ENCODE measurements at places on chromosomes 13 and 19.

DNA sequence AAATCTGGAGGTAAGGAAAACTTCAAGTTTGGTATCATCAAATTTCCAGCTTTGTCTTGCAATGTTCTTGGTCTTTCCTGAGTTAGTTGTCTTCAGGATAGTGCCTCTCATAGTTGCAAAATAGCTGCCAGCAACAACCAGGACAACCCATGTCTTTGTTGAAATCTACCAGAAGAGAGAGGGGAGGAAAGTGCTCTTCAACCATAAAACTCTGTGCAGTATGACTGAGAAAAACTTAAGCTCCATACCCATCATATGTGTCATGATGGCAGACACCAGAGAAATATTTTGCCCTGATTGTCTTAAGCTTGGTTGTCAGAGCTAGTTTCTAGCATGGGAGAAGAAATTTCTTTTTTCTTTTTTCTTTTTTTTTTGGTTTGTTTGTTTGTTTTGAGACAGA lies 103.3 kb downstream of the SPRY2 start:
- DNase-seq: no peak

- DNase-seq: peak; percentile 43
Measured at GRCh38 chr13:36453516-36453915, 21.2 kb downstream of the CCNA1 start.

DNA sequence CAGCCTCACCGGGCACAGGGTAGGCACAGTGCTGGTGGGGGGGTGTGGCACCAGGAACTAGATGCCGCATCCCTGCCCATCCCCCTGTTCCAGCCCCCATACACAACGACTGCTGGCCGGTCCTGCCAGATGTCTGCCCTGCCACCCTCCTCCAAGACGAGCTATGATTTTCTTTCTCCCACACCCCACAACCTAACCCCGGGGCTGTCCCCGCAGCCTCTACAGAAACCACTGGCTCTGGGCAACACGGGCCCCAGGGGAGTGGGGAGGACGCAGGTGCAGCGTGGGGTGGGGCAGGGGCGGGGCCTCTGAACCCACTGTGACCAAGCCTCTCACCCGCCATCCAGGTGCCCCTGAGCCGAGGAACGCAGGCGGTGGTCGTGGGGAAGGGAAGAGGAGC lies 15.5 kb downstream of the PGLS start:
- no peak for DNase-seq

GRCh38 chr19:21202865-21203494 lies 61.1 kb downstream of the ZNF431 start:
- DNase-seq: peak; percentile 19

GRCh38 chr13:98274921-98275487 lies 97.9 kb upstream of the RNF113B start:
- no peak for DNase-seq

DNA sequence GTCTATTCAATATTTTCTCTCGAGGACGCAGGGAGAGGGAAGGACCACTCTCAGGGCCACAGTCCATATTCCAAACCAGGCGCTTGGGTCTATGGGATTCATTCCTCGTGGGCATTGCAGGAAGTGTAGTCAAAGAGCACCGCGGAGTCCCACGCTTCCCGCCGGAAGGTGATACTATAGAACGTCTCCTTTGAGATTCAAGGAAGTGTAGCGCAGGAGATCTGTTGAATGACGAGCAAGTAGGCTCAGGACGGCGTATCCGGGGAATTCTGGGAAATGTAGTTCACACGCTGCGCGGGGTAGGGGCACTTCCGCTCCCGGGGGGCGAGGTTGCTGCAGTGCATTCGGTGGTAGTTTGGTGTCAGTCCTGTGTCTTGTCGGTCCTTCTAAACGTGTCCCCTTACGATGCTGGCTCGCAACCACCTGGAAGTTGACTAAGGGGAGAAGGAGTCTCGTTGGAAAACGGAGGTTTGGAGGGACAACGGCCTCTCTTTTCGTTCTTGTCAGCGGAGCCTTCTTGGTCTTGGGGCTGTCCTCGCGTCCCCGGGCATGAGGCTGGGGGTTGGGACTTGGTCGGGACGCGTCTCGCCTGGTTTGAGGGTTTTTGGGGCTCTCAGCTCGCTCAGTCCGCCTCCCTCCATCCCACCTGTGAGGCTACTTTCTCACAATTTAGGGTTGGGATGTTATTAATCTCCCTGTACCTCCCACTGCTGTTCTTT lies at the start of gene ZNF284:
ZNF284 (plus strand) TSS at position 336 of the 719 bp plus-strand sequence. CDS start 4,231 bp downstream, outside the sequence.
- DNase-seq: peak; percentile 97

GRCh38 chr13:41408746-41409145 lies 48.6 kb upstream of the RGCC start:
- DNase-seq: no peak

DNA sequence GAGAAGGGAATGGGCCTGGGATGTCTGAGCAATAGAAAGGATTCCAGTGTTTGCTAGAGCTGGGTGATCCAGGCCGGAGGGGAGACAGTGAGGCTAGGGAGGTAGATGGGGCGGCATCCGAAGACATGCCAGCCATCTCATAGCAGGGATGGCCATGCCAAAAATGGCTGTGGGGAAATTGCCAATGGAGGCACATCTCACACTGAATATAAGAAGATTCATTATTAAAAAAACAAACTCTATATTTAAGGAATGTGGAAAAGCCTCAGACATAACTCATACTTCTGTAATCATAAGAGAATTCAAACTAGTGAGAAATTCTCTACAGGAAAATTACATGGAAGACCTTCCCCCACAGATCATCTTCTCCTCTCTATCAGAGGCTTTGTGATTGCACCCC lies 289.2 kb downstream of the FGF9 start:
- no peak for DNase-seq

All from HT-29 (cell line).